NCI-H187 treated with DMSO at 0.1 percent for 48 hours (cell line): ENCODE measurements at places on chromosomes 3 and 15.

DNA sequence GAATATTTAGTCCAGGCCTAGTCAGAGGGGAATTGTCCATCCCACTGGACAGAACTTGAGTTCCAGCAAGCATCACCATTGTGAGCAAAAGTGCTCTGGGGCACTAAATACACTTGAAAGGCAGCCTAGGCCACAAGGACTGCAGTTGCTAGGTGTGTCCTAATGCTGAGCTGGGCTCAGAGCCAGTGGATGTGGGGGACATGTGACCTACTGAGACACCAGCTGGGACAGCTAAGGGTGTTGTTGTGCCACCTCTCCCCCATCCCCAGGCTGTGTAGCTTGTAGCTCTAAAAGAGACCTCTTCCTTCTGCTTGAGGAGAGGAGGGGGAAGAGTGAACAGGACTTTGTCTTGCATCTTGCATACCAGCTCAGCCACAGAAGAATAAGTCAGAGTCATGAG lies 120.9 kb downstream of the DTWD1 start:
- DNase-seq, result no peak

DNA sequence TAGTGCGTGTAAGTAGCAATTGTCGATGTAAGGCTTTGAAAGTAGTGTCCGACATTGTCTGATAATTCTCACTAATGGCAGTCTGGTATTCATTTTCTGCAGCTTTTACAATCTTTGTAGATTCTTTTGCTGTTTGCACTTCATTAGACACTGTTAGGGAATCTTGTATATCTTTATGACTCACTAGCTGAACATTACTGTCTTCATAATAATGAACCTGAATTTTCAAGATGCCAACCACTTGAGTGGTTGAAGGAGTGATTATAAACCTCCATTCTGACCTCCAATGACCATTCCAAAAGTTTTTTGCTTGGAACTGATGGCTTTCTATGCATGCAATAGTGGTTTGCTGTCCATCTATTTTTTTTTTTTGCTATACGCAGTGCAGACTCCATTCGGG lies 76.4 kb upstream of the MFGE8 start:
- no peak for DNase-seq

DNA sequence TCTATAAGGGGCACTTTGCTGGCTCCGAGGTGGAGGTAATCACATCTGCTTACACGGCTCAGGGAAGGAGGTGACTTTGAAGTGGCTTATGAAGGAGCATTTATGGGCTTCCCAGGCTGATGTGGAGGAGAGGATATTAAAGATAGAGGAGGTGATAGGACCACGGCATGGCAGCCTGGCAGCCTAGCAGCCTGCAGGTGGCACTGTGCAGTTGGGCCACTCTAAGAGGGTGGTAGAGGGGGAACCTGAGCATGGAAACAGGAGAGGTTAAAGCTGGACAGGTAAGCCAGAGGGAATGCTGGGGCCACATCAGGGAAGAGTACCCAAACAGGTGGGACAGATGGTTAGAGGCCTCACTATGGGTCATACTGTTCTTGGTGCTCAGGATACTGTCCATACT lies 375.0 kb downstream of the WDR72 start:
- no peak for DNase-seq

DNA sequence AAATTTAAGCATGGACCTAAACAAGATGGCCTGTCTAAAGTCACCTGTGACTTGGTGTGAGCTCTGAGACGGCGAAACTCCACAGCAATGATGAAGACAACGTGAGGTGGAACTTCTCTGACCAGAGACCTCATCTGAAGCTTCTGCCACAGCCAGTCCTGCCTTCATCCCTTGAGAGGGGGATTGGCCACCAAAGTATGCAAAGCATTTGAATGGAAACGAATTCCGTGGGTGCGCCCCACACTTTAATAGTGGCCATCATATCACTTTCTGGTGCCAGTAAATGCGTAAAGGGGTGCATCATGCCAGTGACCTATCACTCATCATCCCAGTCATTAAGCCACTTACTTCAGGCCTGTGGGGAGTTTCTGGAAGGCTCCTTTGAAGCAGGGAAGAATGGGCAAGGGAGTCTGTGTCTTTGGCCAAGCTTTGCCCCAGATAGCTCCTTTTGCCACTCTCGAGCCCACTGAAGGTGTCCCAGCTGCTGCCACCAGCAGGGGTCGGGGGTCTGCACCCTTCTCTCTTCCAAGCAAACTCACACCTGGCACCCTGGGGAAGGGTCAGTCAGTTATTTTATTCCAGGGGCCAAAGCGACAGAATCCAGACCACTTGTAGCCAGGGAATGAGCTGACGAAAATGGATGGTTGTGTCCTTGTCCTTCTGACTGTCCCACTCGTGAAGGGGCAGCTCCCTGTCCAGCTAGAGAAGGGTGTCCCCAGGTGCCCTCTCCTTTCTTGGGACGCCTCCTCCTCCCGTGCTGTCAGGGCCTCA lies 17.7 kb downstream of the MUC20 start:
- DNase-seq, result no peak

- no peak for DNase-seq
Measured at GRCh38 chr3:194069421-194070219, 66.3 kb upstream of the HES1 start.

GRCh38 chr3:114855839-114856238 lies 291.2 kb downstream of the ZBTB20 start:
- DNase-seq, result no peak

- no peak for DNase-seq
Measured at GRCh38 chr3:154178172-154178571, 57.0 kb downstream of the ARHGEF26 start.

GRCh38 chr3:557972-558371 lies 361.4 kb downstream of the CHL1 start:
- DNase-seq, result no peak

DNA sequence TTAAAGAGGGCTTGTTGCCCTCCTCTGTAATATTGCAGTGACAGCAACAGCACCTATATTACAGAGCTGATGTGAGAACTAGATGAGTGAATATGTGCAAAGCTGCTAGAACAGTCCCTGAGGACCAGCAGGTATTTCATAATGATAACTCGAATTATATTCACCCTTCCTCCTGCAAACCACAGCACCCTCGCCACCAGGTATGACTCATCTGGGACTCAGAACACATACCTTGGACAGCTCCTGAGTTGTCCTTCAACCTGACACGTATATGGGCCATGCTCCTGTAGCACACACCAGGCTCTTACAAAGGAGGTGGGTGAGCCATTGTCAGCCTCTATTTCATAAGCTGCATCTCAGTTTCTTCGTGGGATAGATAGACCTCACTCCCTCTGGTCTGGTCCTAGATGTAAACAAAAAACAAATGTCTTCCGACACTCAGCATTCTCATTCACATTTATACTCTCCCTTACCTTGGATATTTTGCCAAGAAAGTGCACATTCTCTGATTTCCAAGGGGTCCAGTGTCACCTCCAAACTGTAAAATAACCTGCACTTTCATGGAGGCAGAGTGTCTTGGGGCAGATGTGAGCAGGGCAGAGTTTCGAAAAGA lies 124.5 kb downstream of the TLE3 start:
- no peak for DNase-seq

DNA sequence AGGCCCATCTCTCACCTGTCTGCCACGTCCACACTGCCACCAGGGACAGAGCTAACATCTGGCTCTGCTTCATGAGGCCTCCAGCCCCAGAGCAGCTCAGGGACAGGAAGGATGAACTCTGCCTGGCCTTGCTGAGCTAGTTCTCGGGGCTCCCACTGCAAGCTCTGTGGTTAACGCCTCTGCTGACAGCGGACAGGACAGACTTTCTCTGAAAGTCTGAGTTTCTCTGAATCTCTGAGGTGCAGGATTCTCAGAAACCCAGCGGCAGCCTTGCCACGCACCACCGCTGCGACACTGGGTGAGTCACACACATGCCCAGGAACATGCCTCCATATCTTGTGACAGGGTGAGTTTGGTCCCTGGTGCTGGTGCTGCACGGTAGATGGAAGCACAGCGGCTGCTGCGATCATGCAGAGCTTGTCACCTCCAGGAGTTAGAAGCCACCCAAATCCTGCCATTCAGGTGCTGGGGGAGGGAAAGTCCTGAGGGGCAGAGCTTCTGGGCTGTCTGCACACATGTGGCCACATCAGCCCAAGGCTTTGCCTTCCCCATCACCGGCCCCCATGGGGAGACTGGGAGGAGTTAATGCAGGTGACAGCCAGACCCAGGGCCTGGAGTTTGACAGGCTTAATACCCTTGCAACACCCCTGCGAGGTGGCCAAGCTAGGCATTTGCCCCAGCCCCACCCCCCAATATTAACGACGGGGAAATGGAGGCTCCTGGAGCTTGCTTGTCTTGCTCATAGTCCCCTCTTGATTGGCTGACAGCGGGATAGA lies 267.0 kb downstream of the PLCL2 start:
- DNase-seq, result no peak

GRCh38 chr15:31027910-31028578 lies 36.6 kb upstream of the MTMR10 start:
- DNase-seq, result no peak

- DNase-seq, result no peak
Measured at GRCh38 chr3:144265542-144266100, 294.0 kb downstream of the DIPK2A start.

- no peak for DNase-seq
Measured at GRCh38 chr15:60396100-60396499, 1.7 kb downstream of the ANXA2 start.

GRCh38 chr3:57179580-57180410 lies 14.6 kb upstream of the IL17RD start:
- no peak for DNase-seq

- no peak for DNase-seq
Measured at GRCh38 chr3:14758297-14758696, 60.5 kb upstream of the FGD5 start.

GRCh38 chr3:155843569-155843968 lies 10.7 kb downstream of the SLC33A1 start:
- DNase-seq, result no peak

DNA sequence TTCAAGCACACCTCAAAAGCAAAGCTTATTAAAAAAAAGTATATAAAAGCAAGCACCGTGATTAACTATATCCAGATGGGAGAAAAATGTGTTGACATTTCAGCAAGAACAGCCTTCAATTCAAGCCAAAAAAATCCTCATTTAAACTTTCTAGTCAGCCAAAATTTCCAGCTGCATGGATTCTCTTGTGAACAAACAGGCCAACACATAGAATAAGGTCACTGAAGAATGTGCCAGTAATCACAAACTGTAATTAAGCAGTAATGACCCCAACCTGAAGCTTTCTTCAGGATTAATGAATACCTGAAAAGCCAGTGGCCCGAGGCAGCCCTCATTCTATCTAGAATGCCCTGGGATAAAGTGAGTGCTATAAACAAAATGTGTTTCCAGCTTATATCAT lies 130.7 kb upstream of the KCNMB2 start:
- DNase-seq, result no peak

- no peak for DNase-seq
Measured at GRCh38 chr15:97114900-97115760, 784.6 kb downstream of the NR2F2 start.

GRCh38 chr15:73959012-73959581 lies 32.8 kb downstream of the LOXL1 start:
- peak; percentile 39 for DNase-seq

DNA sequence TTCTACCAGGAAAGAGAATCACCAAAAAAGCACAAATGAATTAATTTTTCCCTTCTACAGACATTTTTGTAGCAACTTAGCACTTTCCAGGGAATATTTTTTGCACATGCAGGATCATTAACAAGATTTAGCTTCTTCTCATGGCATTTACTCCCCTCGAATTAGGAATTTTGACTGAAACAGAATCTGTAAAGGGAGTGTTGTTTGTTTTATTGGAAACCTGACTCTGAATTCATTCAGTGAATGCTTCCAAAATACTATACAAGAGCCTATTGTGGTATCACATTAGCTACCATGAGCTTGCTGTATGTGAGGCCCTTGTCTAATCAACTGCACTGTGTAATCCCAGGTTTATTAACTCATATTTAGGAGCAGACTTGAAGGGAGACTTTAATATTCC lies 130.4 kb upstream of the ATP10A start:
- no peak for DNase-seq

DNA sequence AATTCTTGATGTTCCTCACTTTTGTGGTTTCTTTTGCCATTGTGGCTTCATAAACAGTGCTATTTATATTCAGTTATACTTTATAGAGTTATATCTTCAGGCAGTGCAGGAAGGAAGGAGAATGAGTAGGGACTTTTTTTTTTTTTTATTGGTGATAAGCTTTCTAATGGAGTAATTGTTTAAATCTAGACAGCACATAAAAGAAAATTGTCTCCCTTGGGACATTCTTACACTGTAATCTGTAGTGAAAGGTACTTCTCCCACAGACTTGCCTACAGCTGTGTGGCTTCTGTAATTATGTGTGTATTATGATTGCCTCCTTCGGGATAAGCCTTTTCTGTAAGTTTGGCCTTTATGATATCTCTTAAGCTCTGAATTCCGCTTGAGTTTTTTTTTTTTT lies 41.6 kb downstream of the WDR76 start:
- DNase-seq, result no peak

- no peak for DNase-seq
Measured at GRCh38 chr3:138119423-138119766, 4.0 kb upstream of the DZIP1L start.

GRCh38 chr3:83216919-83217594 lies 1455.6 kb upstream of the GBE1 start:
- no peak for DNase-seq

DNA sequence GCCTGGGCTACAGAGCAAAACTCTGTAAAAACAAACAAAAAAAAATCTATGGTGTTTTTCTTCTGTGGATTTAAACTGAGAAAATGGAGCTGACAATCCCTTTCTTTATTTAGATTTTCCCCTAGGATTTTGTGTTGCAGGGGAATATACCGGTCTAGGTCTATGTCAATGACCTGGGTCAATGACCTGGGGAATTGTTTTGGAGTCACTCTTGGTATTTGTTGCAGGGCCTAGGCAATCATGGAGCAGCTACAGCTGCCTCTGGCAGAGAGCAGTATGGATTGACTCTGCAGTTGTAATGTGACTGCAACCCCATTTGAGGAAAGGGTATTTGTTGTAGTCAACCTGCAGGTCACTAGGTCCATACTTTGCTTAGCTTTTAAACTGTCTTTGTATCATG lies 37.6 kb upstream of the SLC7A14 start:
- no peak for DNase-seq

DNA sequence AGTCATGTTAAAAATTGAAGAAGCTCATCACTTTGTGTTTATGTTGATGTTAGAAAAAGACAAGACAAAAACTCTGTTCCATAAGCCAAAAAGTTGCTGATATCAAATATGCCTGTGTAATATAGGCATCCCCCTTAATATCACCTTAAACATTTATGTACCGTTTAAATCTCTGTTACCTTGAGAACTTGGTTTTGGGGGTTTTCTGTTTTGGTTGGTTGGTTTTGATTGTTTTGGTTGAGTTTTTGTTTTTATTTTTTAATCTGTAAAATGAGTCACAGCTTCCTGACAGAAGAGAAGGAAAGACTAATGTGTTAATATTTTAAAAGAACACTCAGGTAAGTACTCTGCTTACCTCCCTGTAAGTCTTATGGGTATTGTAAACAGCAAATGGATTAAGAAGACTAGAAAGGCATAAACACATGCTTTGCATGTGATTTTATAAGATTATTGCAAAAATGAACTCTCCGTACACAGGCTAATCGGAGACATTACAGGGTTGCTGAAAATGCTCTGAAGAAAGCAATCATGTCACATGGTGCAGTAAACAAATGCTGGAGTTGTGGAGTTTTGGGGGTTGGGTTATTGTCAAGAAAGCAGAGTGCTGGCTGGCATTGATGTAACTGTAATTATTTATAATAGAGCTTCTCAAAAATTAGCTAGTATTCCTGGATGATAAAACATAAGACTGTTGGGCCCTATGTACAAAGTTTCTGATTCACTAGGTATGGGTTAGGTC lies 69.5 kb upstream of the MBNL1 start:
- no peak for DNase-seq
